ENCODE measurements at places on chromosomes 2 and 18. TPM values are rescaled to one million over a fixed set of nuclear protein-coding genes. Genes with fewer than 3 reads are reported as not detected.

PROKR1 gene
- not detected for total RNA-seq

TXNDC2 gene
- not detected for total RNA-seq

LYPD6 gene
- 30.1 TPM for total RNA-seq

LRRC30 gene
- not detected for total RNA-seq

ST8SIA5 gene
- total RNA-seq = 0.29 TPM

LOXHD1 gene
- 0.12 TPM for total RNA-seq

SLC30A3 gene
- not detected for total RNA-seq

- DNase-seq = no peak
These were observed 77.3 kb downstream of the TEX51 start for GRCh38 chr2:126975671-126976655.

DNA sequence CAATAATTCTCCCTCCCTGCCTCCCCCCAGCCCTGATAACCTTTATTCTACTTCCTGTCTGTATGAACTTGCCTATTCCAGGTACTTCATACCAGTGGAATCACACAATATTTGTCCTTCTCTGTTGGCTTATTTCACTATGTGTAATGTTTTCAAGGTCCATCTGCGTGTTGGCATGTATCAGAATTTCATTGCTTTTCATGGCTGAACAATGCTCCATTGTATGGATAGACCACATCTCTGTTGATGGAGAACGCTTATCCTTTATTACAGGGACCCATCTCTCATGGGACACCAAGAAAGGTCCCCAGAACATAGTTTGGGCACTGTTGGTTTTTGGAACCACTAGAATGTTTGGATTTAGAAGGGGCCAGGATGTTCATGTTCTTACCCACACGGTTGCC lies 40.2 kb downstream of the ATOH8 start:
- no peak for DNase-seq

DNA sequence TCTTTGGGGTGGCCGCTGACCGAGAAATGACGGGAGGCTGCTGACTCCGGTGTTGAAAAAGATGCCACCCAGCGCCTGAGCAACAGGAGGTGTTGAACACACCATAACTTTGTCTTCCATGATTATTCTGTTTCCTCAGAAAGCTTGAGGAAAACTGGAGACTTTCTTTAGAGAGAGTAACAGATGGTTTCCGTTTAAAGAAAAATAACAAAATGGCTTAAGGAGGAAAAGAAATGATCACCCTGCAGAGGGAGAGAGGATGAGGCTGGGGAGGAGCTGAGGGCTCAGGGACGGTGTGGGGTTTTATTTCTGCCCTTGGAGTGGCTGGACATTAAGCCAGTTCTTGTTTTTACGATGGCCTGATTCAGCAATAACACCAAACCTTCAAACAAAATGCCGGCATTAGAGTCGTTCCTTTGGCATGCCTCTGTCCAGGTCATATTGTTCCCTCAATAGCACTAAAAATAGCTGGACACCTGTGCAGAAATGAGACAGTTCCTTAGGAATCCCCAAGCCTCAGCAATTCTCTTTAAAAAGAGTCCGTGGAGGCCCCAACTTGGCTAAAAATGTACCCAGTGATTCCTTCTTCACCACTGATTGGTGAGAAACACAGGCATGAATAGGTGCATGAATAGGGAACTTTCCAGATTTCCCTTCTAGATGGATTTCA lies 182.4 kb downstream of the ALPK2 start:
- no peak for DNase-seq

DNA sequence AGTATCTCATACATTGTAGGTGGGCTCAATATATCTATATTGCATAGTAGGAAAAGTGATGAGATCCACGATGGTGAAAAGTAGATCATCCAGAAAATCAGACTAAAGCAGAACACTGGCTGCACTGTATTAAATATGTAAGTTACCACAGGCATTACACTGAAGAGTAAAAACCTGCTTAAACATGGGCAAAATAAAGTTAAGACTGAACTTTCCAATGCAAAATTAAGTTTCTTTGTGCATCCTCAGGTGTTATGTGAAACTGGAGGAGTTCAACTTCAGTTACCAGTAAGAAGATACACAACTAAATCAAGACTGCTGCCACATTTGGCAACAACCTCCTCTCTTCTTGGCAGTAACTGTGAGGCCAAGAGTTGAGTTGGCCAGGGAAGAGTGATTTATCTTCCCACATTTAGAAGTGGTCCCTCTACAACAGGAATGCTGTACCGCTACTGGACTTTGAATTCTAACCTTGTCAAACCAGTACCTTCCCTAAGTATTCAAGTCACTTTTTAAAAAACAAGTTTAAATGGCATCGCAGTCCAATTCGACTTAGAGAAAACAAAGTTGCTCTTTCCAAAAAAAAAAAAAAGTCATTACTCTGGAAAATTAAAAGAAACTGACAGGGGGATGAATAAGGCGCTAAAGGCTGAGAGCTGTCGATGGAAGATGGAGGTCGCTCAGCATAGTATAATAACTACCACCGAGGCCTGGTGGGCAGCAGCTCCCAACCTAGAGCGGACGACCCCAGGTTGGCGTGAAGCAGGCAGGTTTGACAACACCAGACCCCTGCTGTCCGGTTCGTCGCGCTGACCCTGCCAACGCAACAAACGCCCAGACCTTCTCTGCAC lies 1.1 kb downstream of the MAP4K3 start:
- DNase-seq = peak; percentile 42

- DNase-seq = no peak
These were observed 33.8 kb downstream of the TOGARAM2 start for GRCh38 chr2:29014811-29015421.

DNA sequence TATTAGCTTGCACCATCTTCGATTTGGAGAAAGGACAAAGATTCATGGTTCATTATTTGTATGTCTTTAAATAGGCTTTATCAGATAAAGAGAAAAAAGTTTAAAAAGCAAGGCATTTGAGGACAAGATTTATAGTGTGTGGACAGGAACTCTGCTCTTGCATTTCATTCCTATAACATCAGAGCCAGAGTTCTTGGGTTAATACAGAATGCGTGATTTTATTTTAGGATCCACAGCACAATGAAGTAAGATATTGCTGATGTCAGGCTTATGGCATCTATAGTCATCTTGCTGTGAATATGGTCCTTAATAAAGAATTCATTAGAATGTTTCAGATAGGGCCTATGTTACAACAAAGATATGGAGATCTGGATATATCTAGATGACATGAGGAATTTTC lies 19.7 kb downstream of the RASGRP3 start:
- no peak for DNase-seq

DNA sequence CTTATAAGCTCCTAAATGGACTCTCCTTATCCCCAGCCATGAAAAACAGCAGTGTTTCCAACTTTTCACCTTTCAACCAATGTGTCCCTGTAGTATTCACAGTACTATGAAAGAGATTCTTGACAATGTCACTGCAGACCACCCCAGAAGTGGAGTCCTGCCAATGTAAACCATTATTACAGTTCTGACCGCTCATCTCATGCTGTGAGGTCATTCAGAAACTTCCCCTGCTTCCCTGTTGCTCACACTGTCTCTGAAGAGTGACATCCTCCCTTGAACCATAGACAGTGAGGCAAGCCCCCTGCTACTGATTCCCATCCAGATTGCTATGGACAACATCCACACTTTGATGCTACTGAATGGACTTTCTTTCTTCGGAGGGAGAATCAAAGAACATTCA lies 1523.7 kb upstream of the ACVR2A start:
- DNase-seq = no peak

- DNase-seq = no peak
These were observed 103.0 kb downstream of the ANKRD44 start for GRCh38 chr2:197207598-197207997.

DNA sequence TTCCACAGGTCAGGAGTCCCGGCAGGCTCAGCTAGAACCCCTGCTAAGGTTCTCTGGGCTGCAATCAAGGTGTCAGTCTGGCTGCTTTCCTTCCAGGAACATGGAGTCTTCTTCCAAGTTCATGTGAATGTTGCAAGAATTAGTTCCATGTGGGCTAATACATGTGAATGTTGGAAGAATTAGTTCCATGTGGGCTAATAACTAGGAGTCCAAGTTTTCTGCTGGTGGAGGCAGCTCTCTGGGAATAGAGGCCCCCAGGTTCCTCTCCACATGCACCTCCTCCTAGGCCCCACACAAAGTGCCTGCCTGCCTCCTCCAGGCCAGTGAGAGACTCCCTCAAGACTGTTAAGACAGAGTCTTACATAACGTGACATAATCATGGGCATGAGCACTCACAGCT lies 140.8 kb upstream of the SLC35G4 start:
- DNase-seq = no peak

DNA sequence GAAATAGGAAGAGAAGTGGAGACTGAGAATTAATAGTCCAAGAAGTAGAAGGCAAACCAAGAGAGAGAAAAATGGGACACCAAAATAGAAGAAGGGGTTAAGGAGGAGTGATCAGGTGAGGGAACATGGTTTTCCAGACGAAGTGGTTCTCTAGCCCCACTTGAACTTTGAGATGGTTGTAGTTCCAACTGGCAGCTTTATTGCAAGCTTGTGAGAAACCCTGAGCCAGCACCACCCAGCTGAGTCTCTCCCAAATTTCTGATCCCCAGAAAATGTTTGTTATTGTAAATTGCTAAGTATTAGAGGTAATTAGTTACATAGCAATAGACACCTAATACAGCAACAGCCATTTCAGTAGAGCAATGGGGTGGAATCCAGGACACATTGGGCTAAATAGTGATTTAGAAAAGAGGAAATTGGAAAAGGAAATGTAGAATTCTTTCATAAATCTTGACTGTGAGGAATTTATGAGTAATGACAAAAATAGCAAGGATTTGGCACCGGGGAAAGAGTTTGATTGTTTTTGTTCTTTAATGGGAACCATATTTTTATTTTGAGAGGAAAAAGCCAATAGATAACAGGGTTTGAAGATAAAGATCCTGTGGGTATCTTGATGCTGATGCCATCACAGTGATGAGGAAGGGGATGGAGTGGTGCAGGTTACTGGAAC lies 62.1 kb upstream of the XDH start:
- no peak for DNase-seq

GRCh38 chr2:206392118-206392517 lies 51.2 kb upstream of the ADAM23 start:
- no peak for DNase-seq

DNA sequence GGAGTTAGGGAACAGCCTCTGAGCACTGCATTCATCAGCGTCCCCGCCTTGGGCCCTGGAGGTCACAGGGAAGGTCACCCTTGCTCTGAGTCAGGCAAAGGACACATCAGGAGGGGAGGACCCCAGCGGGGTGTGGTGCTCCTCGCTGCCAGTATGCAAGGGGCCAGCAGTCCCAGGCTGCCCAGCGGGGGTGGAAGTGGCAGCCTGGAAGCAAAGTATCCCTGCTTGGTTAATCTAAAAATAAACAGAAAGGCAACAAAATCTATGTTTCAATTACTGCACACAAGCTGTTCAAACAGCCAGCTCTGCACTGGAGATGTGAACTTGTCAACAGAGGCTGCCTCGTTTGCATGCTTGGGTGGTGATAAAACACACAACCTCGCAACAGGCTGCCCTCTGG lies 164.1 kb downstream of the KLHL29 start:
- DNase-seq = no peak

Measured in mucosa of gallbladder (tissue), 1 donor.